ENCODE measurements at places on chromosomes 11 and 22.

- no peak for DNase-seq
Measured at GRCh38 chr11:30328681-30329080, 5.8 kb downstream of the ARL14EP start.

GRCh38 chr11:68658097-68658496 lies 26.2 kb upstream of the GAL start:
- no peak for DNase-seq

- no peak for DNase-seq
Measured at GRCh38 chr22:20312396-20313191, 7.3 kb downstream of the DGCR6L start.

DNA sequence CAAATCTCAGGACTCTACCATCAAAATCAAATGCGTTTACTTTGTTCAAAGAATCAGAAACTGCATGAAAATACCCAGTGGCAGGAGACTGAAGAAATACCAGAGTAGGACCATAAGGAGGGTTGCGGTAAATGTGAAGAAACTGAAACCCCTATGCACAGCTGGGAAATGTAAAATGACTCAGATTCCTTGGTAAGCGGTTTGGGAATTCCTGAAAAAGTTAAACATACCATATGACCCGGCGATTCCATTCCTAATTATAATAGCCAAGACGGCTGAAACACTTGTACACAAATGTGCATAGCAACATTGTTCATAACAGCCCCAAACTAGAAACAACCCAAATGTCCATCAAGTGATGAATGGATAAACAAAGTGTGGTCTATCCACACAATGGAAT lies 114.1 kb upstream of the GRAMD1B start:
- DNase-seq = no peak

GRCh38 chr11:64960719-64961118 lies 11.2 kb downstream of the MAJIN start:
- DNase-seq = no peak

DNA sequence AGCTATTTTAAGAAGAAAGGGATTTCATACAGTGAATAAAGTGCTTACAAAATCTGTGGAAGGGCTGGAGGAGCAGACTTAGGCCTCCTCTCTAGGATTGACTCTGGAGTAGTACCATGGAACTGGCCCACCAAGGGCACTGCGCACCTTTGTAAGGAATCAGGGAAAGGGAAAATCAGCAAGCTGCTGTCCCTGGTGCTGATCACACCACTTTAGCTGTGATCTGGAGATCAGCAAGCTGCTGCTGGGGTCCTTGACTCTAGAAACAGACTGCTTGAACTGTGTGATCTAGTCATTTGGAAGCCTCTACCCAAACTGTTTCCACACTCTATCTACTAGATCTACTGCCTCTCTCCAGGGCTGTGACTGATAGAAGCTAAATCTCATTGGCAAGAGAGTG lies 18.4 kb upstream of the TECTA start:
- DNase-seq = no peak

DNA sequence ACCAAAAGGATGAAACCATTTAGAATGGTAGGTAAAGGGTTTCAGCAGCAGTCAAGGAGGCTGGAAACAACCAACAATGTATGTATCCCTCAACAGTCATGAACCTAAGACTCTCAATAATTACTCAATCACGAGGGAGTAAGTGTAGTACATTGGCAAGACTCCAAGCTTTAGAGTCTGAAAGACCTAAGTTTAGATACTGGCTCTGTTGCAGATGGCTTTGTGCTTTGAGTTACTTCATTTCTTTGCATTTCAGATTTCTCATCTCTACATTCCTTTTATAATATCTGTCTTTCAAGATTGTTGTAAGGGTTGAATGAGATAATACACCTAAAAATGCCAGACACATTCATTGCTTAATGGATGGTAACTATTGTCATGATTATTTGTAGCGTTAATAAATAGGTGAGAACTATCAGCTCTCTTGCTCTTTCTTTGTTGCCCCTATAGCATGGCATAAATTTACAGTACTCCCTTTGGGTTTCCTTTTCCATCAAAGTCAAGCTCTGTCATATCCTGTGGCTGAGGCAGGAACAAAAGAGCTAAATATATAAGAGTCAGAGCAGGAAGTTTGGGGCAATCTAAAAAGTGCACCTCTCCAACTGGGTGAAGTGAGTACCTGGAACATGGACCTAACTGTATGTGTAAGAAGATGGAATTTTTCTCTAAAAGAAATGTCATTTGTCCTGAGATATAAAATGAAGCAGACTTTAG lies 228.2 kb upstream of the ZC3H12C start:
- DNase-seq = no peak

DNA sequence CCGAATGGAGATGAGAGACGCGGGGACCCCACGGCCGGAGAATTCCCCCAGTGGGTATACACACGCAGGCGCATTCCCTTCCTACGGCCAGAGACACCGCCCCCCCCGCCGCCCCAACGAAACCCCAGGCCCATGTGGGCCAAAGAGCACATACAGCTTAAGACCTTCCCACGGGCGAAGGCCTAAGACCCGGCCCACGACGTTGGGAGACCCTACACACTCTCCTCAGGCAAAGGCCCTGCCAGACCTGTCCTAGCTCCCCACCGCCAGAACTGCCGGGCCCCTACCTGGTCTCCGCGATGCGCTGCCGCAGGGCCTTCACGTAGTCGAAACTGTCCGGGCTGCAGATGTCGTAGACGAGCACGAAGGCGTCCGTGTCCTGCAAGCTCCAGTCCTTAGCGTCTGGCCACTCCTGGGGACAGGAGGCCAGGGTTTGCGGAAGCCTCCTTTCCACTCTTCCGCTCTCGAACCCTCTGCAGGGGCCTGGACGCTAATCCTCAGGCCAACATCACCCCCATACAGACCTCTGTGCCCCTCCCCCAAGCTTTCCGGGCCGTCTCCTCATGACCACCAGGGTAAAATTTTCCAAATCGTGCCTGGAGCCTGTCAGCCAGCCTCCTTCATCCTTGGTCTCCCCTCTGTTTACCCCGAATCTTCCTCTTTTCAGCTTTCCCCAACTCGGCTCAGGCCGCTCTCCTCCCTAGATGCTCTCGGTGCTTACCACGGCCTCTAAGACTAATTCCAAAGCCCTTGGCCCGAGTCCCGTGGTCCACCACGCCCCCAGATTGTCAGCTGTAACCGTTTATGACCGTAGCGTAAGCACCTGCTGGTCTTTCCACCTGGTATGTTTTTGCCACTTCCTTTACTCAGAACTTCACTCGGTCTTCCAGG lies 1.7 kb downstream of the RASL10A start:
- DNase-seq = no peak

DNA sequence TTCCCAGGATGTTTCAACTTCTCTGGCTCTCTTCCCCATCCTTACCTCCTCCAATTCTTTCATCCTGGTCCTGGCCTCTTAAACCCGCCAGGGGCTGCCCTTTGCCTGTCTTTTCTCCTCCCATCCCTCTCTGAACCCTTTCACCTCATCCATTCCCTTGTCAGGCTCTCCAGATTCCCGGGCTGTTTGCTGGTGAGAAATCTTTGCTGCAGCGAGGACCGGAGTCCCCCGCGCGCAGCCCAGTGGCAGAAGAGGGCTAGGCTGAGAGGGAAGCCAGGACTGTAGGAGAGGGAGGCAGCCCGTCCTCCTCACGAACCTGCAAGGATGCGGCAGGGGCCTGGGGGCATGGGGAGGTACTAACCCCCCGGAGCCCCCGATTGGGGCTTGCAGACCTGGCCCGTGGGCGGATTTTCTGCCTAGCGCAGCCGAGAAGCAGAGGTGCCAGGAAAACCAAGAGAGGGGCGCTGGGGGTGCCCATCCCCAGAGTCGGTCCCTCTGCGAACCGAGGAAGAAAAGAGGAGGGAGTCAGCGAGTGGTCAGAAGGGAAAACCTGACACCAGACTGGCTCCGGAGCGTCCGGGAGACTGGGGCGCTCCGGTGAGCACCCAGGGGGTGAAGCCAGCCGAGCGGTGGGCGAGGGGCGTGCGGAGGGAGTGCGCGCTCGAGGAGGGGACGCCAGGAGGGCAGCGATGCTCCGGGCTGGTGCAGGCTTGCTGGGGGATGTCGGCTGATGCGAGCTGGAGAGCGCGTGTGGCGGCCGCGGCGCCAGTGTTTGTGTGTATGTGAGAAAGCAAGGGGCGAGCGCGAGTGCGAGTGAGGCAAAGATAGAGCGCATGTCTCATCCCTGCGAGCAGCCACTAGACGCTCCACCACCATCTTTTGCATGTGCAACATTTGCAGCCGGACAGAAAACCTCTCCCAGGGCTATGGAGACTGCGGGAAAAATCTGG lies at the start of gene GRIA4:
Gene GRIA4, plus strand, starts transcription at position 242 of the 950 bp plus-strand sequence. CDS start 925 bp downstream, outside the sequence.
- DNase-seq = no peak

DNA sequence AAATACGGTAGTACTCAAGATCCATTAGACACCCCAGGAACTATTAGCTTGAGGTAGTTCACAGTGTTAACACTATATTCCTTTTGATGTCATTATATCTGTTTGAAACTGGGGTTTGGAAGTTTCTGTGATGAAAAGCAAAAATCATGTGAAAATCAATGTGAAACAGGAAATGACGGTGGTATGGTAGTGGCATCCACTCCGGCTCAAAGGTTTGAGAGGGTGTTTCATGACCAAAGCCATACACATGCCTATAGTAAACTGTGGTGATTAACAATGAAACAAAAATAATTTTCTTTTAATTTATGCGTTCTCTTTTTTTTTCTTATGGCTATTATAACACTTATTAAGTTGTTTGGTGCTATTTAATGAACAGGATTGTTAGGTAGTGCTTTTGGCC lies 10.9 kb downstream of the RAB38 start:
- DNase-seq = no peak

DNA sequence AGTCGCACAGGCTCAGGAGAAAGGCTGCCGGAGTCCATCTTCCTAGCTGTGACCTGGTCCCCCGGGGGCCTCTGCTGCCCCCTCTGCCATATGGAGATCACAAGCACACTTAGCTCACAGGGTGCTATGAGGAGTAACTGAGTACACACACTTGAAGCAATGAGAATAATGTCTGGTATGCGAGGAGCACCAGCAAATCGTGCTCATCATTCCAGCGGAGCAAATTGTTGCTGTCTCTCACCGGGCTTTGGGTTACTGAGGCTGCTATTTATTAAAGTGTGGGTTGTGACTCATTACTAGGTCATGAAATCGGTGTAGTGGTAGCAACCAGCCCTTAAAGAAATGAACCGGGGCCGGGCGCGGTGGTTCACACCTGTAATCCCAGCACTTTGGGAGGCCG lies 48.1 kb upstream of the EIF3D start:
- DNase-seq = no peak

DNA sequence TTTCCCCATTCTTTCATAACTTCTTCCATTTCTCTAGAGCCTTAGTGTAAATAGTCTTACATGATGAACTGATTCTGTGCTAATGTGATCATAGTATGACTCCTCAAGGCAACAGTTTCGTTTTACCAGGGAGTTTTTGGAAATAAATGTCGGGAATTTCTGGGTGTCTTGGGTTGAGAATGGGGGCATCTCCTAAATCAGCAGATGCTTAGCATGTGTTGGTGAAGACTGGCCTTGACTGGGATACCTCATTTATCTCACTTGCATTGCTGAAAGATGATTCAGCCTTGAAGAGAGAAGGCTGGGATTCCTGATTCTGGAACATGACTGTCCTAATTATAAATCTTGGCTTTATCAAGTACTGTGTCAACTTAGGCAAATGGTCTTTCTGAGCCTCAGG lies 115.7 kb upstream of the C11orf87 start:
- DNase-seq = no peak

DNA sequence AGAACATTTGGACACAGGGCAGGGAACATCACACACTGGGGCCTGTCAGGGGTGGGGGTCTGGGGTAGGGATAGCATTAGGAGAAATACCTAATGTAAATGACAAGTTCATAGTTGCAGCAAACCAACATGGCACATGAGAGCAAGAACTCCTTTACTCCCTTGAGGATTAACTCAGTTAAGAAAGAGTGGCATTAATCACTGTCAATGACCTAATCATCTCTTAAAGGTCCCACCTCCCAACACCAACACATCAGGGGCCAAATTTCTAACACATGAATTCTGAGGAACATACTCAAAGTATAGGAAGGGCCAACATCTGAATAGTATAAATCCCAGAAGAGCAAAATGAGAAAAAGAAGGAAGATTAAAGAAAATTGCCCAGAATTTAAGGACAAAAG lies 272.9 kb downstream of the SWAP70 start:
- DNase-seq = no peak

All from stimulated activated CD8-positive, alpha-beta memory T cell treated with anti-CD3 and anti-CD28 coated beads, Interleukin-7, amount 100 ng/mL, for 4 hours (primary cell).